ENCODE measurements at places on chromosomes 2 and 18.

GRCh38 chr2:147294825-147295392 lies 549.9 kb upstream of the ACVR2A start:
- no peak for DNase-seq

DNA sequence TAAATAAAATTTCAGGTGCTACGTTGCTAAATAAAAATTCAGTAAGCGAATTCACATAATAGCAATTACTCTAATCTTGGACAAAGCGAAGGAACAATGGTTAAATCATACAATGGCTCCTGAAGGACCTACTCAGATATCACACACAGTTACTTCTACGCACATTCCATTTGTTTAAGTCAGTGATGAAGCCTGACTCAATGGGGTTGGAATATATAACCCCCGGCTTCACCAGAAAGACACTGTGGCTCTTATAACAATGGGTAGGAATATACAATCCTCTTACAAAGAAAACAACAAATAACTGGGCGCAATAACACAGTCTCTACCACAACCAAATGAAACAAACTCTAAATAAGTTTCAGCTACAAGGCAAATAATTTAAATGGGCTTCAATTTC lies 349.5 kb downstream of the IRS1 start:
- DNase-seq = no peak

GRCh38 chr18:46555724-46556123 lies 101.3 kb downstream of the LOXHD1 start:
- no peak for DNase-seq

GRCh38 chr2:43025709-43026295 lies 200.6 kb downstream of the ZFP36L2 start:
- no peak for DNase-seq

Data from DMS79 treated with DMSO at 0.1 percent for 48 hours (cell line).